Stimulated activated CD4-positive, alpha-beta T cell treated with anti-CD3 and anti-CD28 coated beads, Interleukin-4, amount 100 ng/mL, for 48 hours (primary cell): ENCODE measurements at places on chromosomes 1 and 21.

GRCh38 chr1:196543833-196544232 is 64.4 kb downstream of the KCNT2 start:
- DNase-seq = no peak

DNA sequence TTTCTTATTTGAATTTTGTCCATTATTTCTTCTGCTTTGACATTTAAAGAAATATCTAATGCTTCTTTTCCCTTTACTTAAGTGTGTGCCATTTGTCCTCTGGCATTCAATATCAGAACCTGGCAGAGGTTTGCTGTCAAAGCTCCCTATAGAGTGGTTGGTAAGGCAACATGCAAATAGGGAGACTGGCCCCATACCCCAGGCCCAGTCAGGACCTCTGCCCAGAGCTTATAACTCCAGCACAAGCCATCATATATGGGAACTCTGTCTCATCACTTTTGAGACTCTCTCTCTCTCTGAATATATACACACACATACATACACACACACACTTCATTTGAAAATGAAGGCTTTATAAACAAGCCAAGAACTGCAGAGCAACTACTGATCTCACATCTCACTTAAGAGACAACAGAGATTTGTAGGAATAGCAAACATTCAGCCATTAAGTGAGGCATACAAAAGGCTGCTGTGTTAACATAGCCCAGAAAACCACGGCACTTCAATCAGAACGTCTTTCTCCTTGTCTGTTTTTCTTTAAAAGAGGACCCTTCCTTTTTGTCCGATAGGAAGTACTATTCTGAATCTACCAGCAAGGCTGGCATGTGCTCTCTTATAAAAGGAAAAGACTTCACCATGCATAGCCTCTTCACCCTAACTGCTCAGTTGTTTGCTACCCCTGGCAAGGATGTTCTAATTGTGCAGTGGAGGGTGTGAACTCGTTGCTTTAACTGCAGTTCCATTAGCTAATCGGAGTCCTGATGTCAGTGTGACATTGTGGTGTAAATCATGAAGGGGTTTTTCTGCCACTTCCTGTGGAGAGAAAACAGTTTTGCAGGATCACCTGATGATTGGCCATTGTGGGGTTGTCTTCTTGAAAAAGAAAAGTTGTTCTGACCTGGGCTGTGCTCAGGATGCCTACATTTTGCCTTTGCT is 101.7 kb downstream of the NR5A2 start:
- DNase-seq = no peak

DNA sequence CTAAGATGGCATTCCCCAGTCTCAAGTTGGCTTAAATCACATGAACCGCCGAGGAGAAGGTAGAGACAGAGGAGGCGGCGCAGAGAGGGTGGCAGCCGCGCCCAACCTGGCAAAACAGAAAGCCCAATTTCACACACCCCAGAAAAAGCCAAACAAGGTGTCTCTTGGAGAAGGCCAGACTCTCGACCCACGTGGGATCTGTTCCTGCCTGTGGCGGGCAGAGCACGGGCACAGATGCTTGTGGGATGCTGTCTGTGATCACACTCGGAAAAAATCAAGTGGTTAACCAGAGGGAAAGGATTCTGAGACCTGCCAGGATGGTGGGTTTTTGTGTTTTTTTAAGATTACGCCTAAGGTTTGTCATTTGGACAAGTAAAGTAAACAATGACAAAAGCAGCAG is 80.7 kb downstream of the MRPL37 start:
- no peak for DNase-seq

DNA sequence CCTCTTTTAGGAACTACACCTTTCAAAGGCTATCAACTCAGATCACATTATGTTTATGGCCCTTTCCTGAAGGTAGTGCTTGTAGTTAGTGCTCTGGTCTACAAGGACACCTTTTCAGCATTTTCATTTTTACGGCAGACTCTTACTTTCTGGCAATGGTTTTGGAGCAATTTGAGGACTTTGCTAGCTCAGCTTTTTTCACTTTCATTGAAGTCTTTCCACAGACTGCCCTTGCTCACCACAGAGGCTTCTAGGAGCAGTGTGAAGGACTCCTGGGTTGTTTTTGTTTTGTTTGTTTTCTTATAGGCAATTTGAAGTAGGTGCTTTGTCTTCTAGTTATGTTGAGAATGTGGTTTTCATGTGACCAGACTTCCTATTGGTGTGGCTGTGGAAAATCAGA is 43.1 kb downstream of the CD55 start:
- DNase-seq = no peak

- no peak for DNase-seq
Measured at GRCh38 chr1:186819126-186819525, 9.6 kb upstream of the PLA2G4A start.

DNA sequence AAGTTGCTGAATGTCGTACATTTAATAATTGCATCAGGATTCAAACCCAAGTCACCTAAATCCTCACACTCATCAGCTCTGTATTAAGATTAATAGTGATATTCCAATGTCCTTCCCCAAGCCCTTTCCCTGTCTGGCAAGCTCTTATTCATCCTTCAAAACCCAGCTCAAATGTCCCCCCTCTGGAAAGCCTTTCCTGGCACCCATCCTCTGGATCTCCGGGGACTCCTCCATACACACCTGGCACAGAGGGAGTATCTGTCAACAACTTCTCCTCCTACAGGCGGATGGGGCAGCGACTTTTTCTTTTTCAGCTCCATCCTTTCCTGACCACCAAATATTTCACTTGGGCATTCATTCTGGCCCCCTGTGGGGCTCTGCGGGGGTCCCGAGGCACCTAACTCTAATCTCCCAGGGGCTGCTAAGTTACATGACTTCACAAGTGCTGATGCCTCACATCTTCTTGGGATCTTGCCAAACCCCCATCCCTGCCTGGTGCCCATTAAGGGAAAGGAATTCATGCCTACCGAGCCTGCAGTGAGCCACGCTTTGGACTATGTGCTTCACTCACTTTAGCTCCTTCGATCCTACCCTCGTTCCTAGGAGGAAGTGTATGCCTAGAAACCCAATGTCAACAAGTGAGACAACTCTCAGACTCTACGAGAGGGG is 15.2 kb downstream of the TINAGL1 start:
- no peak for DNase-seq

GRCh38 chr1:83769594-83770318 is 229.2 kb downstream of the TTLL7 start:
- DNase-seq = no peak

DNA sequence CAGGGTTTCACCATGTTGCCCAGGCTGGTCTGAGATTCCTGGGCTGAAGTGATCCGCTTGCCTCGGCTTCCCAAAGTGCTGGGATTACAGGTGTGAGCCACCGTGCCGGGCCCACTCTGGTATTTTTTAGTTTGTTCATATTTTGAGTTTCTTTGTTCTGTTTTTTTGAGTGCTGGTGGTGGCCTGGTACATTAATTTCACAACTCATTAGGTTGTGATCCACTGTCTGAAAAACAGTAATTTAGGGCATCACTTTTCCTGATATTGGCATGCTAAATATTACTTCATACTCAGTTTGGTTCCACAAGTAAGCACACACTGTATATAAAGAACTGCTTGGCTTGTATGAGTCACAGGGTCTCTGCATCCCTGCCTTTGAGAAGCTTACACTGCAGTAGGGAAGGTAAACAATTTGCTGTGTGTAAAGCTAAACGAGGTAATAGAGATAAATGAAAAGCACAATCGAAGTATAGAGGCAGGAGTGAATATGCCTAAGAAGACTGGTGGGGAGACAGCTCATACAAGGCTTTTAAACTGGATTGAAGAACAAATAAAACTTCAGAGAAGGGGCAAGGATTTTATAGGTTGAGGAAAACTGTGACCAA is 7.7 kb downstream of the SNX27 start:
- DNase-seq = no peak

GRCh38 chr1:190619724-190620123 is 142.1 kb upstream of the BRINP3 start:
- no peak for DNase-seq

DNA sequence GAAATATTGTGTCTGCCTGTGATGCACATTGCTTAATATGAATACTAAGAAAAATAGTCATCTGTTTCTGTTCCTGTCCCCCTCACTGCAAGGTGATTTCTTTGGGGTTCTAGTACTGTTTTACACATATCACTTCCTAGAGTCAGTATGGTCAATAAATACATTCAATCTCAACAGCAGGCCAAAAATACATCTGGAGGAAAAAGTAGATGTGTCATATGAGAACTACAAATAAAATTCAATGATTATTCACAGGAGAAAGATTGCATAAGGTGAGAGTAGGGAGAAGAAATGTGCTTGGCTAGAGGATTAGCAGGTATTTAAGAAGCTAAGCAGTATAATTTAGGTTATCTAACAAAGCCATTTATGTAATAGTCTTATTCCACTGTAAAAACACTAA is 45.3 kb upstream of the SAMSN1 start:
- DNase-seq = no peak

GRCh38 chr1:92211166-92211565 is 6.5 kb upstream of the C1orf146 start:
- DNase-seq = no peak

DNA sequence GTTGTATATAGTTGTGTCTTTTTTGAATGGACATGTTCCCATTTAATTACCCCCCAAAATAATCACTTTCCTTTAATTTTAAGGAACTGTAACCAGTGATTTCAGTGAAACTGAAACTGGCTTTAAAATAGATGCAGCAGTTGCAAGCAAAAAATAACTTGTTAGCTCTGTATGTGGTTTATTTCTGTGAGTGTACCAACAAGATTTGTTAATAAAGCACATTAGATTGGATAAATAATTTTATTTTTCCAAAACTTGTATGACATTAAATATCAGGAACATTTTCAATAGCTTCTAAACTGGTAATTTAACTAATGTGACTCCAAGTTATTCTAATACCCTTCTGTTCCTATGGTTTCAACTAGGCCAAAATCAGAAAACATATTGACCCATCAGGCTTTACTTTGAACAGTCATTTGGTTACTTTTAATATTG is 184.3 kb upstream of the CACYBP start:
- DNase-seq = no peak

- DNase-seq = no peak
Measured at GRCh38 chr1:66295803-66296202, 238.2 kb upstream of the SGIP1 start.

DNA sequence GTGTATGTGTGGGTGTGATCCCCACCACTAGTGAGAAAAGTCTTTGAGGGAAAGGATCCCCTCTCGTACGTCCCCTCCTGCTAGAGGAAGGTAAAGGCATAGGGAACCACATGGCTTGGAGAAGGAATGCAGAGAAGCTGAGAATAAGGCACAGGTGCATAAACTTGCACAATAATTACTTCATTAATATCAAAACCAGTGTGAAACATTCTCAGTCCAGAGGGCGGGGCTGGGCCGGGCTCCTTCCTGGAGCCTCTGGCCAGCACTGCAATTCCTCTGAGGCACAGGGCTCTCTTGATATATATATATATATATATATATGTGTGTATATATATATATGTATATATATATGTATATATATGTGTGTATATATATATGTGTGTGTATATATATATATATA is 162.6 kb downstream of the TSEN15 start:
- DNase-seq = no peak

GRCh38 chr1:7580923-7581753 is 190.0 kb upstream of the VAMP3 start:
- DNase-seq = no peak

GRCh38 chr1:10663678-10664035 is 132.8 kb downstream of the CASZ1 start:
- DNase-seq = no peak

DNA sequence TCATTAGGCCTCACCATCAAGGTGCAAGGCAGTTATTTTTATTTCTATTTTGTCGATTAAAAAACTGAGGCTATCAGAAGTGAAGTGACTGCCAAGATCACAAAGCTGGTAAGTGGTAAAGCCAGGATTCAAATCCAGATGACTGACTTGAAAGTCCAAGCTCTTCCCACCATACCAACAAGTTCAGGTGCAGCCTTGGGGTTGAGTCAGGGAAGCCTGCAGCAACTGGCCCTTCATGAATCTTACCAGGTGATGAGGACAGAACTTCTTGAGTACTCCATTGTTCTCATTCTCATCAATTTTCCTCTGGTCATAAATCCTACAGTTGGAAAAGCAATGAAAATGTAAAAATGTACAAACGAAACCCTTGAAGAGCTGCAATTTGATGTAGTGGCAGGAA is 20.2 kb downstream of the PEA15 start:
- DNase-seq = no peak

DNA sequence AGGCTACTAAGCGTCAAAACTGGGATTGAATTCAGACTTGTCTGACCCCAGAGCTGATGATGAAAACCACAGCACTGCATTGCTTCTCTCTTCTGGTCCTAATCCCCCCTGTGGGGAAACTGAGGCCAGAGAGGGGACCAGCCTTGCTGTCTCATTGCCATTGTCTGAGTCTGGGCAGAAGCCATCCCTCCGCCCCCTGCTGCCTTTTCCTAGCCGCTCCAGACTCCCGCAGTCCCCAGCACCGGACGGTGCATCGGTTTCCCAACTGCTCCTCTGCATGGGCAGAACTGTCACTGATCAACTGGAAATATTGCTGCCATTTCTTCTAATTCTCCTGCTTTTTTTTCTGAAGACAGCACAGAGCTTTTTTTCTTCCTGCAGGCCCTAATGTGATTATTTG is 157.4 kb downstream of the ACTL8 start:
- DNase-seq = no peak

GRCh38 chr21:34900376-34900775 is 148.7 kb downstream of the RUNX1 start:
- DNase-seq = no peak

- no peak for DNase-seq
Measured at GRCh38 chr1:170196490-170197236, 50.9 kb downstream of the NTMT2 start.

- DNase-seq = no peak
Measured at GRCh38 chr1:246497331-246497915, 9.7 kb downstream of the SMYD3 start.

DNA sequence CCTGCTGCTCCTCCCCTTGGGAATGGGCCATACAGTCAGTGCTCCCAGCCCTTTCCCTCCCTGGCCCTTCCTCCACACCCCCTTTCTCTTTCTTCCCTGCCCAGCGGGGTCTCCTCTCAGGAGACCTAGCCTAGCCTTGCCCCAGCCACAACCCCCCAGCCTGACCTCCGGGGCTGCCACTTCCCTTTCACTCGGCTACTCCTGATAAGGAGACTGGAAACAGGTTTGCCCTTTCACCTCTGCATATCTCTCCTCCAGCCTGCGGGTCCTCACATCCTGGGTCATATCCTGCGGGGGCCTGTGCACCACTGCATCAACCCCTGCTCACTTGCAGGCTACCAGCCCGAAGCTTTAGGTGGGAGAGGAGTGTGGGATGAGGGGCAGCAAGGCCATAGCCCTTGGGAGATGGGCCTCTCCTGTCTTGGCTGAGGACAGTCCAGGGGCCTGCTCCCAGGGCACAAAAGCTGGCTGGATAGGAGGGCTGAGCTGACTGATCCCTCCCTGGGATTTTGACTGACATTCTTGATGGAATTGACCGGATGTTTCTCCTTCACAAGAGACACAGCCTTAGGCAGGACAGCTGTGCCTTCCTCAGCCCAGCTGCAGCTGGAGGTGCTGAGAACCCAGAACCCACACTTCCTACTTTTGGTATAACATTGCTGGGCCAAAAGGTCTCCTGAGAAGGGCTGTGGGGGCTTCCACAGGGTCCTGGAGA is 19.2 kb upstream of the ALX3 start:
- no peak for DNase-seq

- DNase-seq = no peak
Measured at GRCh38 chr1:200468264-200469001, 58.6 kb upstream of the ZNF281 start.
